ENCODE measurements at places on chromosomes 5 and 9.

- no peak for DNase-seq
Measured at GRCh38 chr5:180424094-180424493, 70.1 kb upstream of the CNOT6 start.

- DNase-seq, result no peak
Measured at GRCh38 chr9:137034709-137035506, 3.0 kb upstream of the FUT7 start.

DNA sequence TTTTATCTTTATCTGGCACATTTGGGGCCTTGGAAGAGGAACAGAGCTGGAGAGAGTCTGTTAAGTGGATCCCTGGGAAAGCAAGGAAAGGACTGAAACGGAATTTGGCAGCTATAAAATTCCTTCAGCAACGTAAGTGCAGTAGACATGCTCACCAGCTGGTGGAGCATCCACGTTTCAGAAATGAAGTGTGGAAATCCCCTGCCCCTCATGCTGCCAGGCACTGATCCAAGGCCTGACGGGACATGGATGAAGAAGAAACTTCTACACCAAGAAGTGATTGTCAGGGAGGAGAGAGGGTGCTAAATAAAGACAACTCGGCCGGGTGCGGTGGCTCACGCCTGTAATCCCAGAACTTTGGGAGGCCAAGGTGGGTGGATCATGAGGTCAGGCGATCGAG, 209.3 kb downstream of the ROR2 start:
- DNase-seq, result no peak

DNA sequence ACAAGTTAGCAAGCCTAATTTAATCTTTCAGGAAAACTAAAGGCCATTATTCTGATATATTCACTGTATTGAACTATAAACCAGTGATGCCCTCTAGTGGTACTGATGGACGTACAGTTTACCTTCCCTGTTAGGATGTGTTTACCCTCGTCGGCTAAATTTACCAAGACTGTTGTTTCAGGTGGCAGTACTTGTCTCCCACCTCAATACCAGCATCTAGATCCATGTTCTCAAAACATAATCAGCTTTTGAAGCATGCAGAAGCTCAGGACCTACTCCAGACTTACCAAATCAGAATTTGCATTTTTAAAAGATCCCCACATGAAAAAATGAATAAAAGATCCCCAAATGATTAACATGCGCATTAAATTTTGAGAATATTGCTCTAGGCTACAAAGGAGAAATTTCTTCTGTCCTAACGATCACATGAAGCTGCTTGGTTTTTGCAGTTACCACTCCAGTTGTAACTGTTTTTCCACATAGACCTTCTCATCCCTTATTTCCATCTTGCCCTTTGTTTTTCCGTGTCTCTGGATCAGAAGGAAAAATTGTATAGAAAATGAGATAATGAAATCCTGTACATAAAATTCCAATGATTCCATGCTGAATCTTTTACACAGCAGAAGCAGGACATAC, 3.2 kb upstream of the BAAT start:
- DNase-seq, result no peak

DNA sequence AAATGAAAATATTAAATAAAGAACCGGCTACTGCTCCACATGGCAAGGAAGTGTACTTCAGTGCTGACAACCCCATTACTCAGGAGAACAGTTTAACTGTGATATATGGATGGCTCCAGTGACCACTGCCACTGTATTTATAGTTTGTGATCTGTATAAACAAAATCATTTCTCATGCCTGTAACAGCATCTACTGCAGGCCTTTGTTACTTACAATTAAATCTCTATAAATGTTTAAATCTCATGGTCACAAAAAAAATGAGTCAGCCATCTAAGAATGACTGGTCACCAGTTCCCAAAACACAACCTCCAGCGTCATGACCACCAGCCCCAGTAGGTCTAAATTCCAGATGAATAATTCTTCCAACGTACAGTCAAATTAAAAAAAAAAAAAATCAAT, 24.6 kb downstream of the SERINC5 start:
- no peak for DNase-seq

GRCh38 chr9:30574355-30575151, 1809.9 kb upstream of the ACO1 start:
- DNase-seq, result no peak

DNA sequence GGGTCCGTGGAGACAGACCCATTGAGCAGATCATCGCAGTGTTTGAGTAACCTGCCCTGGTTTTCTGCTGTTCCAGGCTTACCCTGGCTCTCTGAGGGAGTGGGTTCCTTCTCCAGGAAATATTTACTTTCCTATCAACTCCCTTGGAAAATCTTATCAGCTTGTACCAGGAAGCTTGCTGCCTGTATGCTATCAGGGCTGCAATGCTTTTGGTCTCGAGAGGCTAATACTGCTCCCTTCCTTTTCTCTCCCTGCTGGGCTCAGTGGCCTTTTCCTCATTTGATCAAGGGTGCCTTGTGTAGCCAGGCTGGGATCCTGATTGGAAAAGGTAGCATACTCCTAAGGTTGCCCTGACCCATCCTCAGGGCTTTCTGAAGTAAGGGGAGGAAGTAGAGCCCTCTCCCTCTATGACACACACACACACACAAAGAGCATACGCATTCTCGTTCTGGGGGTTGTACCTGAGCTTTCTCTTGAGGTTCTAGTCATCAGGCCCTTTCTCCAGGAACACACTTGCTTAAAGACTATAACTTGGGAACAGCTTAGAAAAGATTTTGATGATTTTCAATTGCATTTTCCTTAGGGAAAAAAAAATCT, 41.6 kb downstream of the CYSTM1 start:
- DNase-seq, result no peak

GRCh38 chr5:58754250-58754649, 171.4 kb downstream of the RAB3C start:
- DNase-seq, result no peak

- no peak for DNase-seq
Measured at GRCh38 chr9:78132701-78133058, 101.1 kb upstream of the GNAQ start.

DNA sequence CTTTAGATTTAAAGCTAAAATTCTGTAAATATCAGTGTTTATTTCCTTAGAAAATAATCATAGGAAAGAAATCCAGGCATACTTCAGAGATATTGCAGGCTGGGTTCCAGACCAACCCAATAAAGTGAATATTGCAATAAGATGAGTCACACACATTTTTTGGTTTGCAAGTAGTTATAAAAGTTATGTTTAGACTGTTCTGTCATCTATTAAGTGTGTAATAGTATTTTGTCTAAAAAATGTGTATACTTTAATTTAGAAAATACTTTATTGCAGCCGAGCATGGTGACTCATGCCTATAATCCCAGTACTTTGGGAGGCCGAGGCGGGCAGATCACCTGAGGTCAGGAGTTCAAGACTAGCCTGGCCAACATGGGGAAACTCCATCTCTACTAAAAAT, 6.9 kb upstream of the RIC1 start:
- no peak for DNase-seq

- DNase-seq, result no peak
Measured at GRCh38 chr5:42595597-42595996, 161.0 kb upstream of the CCDC152 start.

GRCh38 chr9:25752398-25752797, 74.2 kb upstream of the TUSC1 start:
- DNase-seq, result no peak

- no peak for DNase-seq
Measured at GRCh38 chr5:156361436-156362109, 34.6 kb downstream of the SGCD start.

DNA sequence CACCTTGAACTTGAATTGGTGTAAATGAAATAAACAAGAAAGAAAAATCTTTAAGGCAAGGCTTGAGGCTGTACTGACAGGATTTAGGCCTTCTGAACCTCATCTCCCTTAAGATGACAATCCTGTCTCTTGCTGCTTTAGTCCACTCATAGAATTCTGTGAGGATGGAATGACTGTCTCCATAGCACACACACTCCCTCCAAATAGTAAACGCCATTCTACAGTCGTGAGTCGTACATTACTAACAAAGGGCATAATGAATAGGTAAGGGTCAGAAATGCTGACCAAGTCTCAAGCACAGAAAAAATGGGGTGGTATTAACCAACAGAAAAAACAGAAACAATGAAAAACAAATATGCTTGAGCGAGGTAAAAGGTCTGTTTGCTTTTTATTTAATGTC, 71.8 kb upstream of the SIMC1 start:
- no peak for DNase-seq

- no peak for DNase-seq
Measured at GRCh38 chr5:8523501-8523900, 654.6 kb downstream of the MTRR start.

- no peak for DNase-seq
Measured at GRCh38 chr9:95857124-95857523, 18.4 kb upstream of the ERCC6L2 start.

GRCh38 chr5:72531496-72532190, 24.4 kb upstream of the ZNF366 start:
- DNase-seq, result no peak

DNA sequence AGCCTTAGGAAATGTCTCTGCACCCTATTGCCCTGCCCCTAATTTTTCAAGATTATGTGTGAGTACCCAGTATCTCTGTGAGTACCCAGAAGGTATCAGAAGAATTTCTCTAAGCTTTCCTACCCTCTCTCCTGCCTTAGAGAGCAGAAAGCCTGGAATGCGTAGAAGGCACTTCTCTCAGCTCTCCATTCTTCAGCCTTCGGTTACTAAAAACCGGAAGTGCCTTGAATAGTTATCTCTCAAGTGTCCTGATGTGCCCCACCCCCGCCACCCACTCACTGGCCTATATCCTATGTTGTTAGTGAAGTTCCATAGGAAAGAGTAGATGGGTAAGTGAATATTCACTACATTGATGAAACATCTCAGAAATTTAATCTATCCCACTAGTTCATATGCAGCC, 210.7 kb upstream of the CDH10 start:
- no peak for DNase-seq

- no peak for DNase-seq
Measured at GRCh38 chr5:67094476-67095300, 101.9 kb downstream of the CD180 start.

DNA sequence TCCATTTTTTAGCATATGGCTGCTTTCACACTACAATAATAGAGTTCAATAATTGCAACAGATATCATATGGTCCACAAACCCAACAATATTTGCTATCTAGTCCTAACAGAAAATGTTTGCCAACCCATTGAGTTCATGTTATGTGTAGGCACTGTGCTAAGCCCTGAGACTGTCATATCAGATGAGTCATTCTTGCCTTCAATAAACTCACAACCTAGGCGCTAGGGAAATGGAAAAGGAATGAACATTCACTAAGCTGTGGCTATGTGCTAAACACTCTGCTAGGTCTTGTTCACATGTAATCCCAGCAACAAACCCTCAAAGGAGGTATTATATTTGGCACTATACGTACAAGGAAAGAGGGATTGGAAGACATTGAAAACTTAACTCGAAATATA, 8.4 kb upstream of the TIMD4 start:
- DNase-seq, result no peak

DNA sequence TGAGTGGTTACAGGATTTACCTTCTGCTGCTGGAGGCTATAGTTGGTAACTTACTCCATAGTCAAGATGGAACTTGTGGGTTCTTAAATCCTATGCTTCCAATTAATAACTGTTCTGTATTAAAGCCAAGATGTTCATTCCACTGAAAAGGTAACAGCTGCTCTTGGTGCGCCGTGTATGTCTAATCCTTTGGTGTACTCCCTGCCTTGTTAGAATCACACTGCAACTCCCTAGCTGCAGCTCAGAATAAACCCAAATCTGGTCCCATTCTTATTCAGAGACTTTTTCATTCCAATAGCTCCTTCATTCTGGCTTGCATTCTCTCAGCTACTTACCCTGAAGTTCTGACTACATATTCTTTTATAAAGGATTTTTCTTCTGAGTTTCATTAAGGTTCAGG, 1355.5 kb downstream of the MAT2B start:
- no peak for DNase-seq

DNA sequence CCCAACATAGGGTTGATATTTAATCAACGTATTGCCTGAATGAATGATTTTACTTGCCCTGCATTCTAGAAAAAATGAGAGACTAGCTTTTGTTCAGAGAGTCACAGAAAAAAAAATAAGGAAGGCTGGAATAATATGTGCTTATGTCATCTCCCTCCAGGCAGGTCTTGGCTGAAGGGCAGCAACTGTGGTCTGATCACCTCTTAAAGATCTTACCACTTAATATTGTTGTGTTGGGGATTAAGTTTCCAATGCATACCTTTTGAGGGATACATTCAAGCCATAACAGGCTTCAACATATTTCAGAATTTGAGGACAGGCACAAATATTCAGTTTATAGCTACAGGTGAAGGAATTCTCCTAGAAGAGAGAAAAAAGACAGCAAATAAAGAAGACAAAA, 157.3 kb upstream of the S1PR3 start:
- no peak for DNase-seq

DNA sequence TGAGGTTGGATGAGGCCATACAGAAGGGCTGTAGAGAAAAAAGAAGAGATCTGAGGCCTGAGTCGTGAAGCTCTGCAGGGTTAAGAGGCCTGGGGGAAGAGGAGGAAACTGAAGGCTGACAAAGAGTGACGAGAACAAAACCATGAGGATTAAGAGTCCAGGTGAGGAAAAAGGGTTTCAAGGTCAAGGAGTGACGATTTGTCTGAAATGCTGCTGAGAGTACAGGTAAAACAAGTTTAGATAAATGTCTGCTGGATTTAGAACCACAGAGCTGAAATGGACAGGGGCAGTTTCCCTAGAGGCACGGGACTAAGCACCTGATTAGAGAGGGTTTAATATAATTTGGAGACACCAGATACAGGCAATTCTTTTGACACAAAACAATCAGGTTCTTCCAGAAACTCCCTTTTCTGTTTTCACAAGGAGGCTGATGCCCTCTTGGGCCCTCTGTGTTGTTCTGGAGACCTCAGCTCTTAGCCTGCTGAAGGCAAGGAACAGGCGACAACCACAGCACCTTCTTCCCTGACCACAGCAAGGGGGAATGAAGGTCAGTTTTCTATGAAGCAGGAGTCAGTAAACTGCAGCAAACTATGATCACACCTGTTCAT, 14.6 kb upstream of the GCNT1 start:
- DNase-seq, result no peak

- DNase-seq, result no peak
Measured at GRCh38 chr9:137455359-137455991, 3.7 kb downstream of the NSMF start.

- DNase-seq, result no peak
Measured at GRCh38 chr5:6736106-6736505, 22.9 kb downstream of the TENT4A start.

- DNase-seq, result no peak
Measured at GRCh38 chr5:136004436-136004835, 24.4 kb upstream of the TGFBI start.

DNA sequence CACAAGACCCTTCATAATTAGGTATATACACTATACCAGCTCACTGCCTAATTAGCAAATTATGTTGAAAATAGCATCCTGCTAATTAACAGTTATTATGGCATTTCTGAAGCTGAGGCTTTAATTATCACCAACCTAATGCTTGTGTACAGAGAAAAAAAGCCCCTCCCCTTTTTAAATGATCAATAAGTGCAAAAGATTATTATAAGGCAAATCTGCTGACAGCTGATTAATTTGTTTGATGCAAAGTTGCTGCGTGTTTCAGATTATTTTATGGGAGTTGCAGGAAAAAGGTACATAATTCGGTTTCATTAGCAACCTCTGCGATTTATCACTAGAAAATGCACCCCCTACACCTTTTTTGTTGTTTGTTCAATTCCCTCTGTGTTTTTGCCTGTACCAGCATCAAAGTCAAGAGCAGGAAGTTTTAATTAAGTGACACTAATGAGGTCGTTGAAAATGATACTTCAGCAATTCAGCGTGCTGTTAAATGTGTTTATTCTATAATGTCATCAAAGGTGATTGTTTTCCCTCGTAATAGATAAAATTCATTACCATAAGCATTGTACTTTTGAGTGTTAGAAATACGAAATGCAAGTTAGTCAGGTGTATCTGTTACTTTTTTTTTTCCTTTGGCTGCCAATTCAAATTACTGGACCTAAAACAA, 170.0 kb downstream of the EBF1 start:
- DNase-seq, result no peak
